Stimulated activated CD4-positive, alpha-beta T cell treated with anti-CD3 and anti-CD28 coated beads, Interleukin-12 subunit alpha, Interleukin-12 subunit beta, amount 100 ng/mL, for 24 hours (primary cell): ENCODE measurements at places on chromosomes 1 and 21.

DNA sequence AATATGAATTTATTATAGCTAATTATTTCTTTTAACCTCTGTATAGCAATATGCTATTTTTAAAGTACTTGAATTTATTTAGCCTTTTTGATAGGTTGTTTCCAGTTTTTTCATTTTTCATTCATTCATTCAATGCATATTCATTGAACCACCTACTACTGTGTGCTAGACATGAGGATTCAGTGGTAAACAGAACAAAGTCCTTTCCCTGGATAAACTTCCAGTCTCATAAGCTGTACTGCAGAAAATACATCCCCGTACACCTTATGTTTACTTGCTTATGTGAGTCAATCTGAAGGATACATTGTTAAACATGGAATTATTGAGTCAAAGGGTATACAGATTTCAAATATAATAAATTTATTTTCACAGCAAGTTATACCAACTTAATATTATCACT lies 21.9 kb downstream of the AGL start:
- DNase-seq, result no peak

DNA sequence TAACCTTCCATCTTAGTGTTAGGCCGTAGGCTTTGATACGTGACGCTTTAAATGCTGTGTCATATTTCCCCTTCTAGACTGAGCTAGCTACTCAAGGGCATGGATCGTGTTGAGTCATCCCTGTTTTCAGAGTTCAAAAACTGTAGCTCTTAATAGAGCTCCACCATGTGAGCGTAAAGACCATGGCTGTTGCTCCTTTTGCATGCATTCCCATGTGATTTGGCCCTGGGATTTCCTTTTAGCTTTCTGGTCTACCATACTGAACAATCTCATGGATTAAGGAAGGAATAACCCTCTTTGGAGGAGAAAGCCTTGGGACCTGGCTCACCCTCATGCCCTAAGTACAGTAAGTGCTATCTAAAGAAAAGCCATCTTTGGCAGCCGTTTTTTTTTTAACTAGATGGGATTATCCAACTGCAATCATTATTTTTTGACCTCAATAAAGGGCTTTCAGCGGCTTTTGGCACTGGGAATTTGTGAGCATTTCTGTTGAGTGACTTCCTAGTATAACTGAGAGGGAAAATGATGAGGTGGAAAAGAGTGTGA lies 76.6 kb downstream of the PLPP3 start:
- no peak for DNase-seq

GRCh38 chr1:181936768-181937581 lies 124.5 kb downstream of the ZNF648 start:
- peak; percentile 26 for DNase-seq

DNA sequence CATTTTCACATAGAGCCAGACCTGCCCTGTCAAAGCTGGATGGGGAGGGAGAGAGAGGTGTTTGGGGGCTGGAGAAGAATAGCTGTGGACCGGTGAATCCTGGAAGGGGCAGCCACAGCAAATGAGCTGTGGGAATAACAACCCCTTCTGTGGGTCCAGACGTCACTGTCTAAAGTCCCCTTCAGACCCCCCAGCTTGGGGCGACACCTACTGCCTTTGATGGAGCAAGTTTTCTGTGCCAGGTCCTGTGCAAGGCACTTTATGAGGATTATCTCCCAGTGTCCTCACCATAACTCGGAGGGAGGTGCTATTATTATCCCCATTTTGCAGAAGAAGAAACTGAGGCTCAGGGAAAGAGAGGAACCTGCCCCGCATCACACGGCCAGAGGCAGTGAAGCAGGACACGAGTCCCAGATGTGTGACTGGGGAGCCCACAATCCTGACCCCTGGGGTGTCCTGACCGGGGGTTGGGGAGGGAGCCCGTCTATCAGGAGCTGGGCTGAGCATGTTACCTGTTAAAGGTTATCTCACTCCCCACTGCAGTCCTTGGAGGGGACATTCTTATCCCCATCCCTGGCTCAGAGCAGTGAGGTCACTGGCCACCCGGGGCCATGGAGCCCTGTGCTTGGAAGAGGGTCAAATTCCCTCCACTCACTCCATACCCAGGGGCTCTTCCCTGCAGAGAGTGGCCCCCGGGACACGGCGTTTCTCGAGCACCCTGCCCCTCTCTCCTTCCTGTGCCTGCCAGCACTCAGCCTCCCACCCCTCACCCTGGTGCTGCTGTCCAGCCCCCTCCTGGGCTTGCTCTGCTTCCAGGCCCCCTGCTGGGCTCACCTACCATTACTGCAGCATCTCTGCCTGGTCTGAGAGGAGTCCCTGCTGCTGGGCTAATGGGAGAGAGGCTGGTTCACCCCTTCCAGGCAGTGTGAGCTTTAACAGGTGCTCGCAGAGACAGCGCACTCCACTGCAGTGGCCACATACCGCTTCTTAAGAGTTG lies 132.9 kb downstream of the PTPRU start:
- DNase-seq, result no peak

GRCh38 chr1:155167166-155168104 lies 5.7 kb downstream of the KRTCAP2 start:
- peak; percentile 87 for DNase-seq

- DNase-seq, result no peak
Measured at GRCh38 chr1:199646761-199647160, 380.7 kb upstream of the NR5A2 start.

GRCh38 chr1:158058237-158058985 lies 65.0 kb downstream of the KIRREL1 start:
- DNase-seq, result no peak

- no peak for DNase-seq
Measured at GRCh38 chr1:12113433-12114339, 50.6 kb downstream of the TNFRSF8 start.

DNA sequence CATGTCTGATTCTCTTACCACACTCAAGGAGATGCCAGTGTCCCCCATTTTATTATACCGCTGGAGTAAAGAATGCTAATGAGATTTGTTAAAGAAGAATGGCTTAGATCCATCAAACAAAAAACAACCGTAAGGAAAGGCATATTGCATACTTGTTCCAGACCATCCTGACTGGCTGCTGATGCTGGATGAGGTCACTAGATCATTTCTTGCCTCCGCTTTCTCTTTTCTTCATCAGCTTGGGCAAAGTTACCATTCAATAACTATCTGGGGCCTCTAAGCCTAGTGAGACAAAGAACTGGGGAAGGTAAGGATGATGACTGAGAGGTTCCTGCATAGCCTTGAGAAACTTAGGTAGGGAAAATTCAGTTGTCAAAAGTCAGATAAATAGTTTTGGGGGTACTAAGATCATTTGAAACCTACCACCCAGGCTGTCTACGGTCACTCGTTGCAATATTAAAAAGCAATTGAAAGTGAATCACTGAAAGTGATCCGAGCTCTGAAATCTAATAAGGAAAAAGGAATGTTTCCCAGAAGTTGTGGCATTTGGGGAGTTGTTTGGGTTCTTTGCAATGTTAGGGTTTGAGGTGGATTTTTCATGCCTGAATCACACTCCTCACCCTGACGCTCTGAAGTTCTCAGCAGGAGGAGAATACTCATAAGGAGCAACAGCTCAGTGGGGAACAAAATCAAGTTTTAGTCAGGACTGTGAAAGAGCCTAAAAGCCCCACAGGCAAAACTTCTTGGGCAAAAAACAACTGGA lies 176.8 kb downstream of the HHIPL2 start:
- no peak for DNase-seq

GRCh38 chr1:36068866-36069265 lies 15.0 kb upstream of the TEKT2 start:
- no peak for DNase-seq

- DNase-seq, result no peak
Measured at GRCh38 chr21:18524097-18524880, 120.7 kb upstream of the TMPRSS15 start.

- no peak for DNase-seq
Measured at GRCh38 chr1:17018849-17019248, 7.1 kb upstream of the ATP13A2 start.

DNA sequence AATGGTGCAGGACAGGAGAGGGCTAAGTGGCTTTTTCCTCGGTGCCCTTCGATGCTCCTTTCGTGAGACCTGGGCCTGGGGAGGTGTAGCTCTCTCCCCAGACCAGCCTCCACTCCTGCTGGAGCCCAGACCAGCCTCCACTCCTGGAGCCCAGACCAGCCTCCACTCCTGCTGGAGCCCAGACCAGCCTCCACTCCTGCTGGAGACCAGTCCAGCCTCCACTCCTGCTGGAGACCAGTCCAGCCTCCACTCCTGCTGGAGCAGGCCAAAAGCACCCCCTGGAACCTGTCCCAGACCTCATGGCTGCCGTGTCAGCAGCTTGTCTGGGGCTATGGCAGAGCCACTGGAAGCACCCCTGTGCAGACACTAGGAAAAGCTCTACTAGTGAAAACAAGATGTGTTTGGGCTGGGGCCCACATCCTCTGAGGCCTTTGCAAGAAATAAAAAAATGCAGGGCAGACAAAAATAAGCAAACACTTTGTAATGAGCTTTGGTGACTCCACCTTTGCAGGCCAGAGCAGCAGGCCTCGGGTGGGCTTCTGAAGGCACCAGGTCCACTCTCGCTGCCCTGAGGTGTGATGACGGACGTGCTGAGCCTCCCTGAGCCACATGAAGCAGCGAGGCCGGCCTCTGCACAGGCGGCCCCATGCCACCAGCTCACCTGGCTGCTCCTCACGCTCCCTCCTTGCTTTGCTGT lies 116.0 kb upstream of the IFFO2 start:
- DNase-seq, result no peak

- no peak for DNase-seq
Measured at GRCh38 chr1:79899914-79900313, 893.4 kb upstream of the ADGRL4 start.

DNA sequence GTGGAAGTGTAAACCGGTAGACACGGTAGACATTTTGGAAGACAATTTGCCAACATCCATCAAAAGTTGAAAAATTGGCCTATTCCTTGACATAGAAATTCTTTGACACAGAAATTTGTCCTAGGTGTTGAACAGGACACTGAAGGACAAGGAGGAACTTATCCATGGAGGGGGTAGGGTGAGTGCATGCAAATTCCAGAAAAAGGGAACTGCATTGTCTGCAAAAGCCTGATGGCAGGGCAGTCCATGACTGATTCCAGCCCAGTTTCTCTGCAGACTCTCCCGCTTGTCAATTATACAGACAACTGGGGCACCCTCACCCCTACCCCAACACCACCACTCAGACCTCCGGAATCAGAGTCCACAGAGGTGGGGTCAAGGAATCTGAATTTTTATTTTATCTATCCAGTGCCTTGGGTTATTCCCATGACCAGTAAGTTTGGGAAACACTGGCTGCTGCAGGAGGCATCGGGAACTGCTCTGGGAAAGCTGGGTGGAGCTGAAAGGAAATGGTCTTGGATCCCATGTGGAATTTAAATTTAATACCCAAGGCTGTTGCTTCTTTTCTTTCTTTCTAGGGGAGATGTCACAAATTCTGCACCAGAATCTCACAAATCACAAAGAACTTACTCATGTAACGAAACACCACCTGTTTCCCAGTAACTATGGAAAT lies 103.3 kb upstream of the SLC45A1 start:
- no peak for DNase-seq

- no peak for DNase-seq
Measured at GRCh38 chr1:54803761-54804470, 2.8 kb upstream of the TTC22 start.

- DNase-seq, result no peak
Measured at GRCh38 chr1:169472738-169473137, 13.0 kb downstream of the SLC19A2 start.

DNA sequence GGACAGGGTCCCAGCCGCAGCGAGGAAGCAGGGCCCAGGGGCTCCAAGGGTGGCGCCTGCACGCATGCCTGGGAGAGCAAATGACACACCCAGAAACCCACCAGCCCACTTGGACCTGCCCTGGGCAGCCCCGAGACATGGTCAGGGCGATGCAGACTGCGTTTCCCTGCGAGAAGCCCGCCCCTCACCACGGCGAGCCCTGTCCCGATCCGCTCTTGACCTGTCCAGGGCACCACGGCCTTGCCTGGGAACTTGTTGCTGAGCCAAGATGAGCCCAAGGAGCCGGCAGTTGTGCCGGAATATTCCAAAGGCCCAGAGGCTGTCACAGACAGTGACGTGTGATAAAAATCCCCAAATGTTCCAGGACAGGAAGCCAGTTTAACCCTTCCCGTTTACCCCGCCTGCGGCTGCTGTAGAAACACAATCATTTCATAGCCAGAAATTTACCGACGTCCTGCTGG lies 78.1 kb downstream of the SIK1 start:
- no peak for DNase-seq

DNA sequence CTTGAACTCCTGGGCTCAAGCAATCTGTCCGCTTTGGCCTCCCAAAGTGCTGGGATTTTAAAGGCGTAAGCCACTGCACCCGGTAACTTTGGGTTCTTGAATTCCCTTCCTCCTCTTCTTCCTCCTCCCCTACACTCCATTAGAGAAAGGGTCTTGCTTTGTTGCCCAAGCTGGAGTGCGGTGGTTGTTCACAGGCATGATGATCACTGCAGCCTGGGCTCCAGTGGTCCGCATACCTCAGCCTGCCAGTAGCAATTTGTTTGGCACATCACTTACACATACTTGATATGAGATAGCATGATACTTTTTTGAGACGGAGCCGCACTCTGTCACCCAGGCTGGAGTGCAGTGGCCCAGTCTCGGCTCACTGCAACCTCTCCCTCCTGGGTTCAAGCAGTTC lies 2.2 kb downstream of the DEGS1 start:
- no peak for DNase-seq

DNA sequence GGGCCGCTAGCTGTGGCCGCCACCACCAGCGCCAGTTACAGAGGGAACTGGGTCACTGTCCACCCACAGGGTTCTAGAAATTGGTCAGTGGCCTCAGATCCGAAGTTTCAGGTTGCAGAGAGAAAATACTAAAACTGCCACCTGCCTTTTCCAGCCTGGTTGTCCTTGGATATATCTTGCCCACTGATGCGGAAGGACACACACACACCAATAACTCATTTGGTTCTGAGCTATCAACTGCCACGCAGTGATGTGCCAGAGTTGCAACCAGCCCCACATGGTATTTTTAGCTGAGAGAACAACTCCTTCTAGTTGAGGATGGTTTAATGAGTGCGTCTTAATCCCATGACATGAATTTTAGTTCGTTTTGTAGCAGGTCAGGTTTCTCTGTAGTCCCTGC lies 68.1 kb downstream of the SH3BGR start:
- no peak for DNase-seq
